Suprapubic skin (tissue), 4 donors: ENCODE measurements at places on chromosomes 12 and 14. TPM values are rescaled to one million over a fixed set of nuclear protein-coding genes. Genes with fewer than 3 reads are reported as not detected.

DNA sequence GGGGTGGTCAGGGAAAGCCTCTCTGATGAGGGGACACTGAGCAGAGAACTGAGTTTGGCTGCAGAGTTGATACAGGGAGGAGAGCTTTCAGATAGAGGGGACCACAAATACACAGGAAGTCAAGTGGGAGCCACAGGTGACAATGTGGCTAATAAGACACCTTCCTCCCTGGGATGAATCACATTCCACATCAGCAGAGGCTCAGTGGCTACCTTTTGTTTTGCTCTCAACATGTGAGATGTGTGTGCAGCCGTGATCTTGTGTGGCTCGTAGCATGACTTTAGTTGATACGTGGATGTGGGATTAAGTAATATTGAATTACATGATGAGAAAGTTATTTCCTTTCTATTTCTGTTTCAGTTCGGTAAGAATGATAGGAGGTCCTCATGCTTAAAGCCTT, 7.5 kb downstream of the CRADD start:
- no peak overlapping the region for H3K27ac ChIP-seq
- H3K4me3 ChIP-seq = no peak overlapping the region
- DNase-seq = no peak

DNA sequence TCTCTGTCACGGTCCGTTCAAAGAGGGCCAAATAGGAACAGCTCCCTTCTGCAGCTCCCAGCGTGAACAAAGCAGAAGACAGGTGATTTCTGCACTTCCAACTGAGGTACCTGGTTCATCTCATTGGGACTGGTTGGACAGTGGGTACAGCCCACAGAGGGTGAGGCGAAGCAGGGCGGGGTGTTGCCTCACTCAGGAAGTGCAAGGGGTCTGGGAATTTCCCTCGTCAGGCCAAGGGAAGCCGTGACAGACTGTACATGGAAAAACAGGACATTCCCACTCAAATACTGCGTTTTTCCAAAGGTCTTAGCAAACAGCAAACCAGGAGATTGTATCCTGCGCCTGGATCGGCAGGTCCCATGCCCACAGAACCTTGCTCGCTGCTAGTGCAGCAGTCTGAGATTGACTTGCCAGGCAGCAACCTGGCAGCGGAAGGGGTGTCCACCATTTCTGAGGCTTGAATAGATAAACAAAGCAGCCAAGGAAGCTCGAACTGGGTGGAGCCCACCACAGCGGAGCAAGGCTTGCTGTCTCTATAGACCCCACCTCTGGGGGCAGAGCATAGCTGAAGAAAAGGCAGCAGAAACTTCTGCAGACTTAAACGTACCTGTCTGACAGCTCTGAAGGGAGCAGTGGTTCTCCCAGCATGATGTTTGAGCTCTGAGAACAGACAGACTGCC, 22.7 kb downstream of the SLC38A1 start:
- no peaks in the 10 kb centered on the region for H3K4me1 ChIP-seq
- no peaks in the 10 kb centered on the region for H3K27me3 ChIP-seq
- no peak overlapping the region for H3K27ac ChIP-seq
- no peak for DNase-seq
- no peaks in the 10 kb centered on the region for H3K36me3 ChIP-seq

GRCh38 chr12:41944216-41944615, 200.5 kb downstream of the GXYLT1 start:
- H3K4me1 ChIP-seq = no peaks in the 10 kb centered on the region
- H3K27ac ChIP-seq = no peak overlapping the region
- H3K4me3 ChIP-seq = no peak overlapping the region
- peaks cover 4% of the 10 kb centered on the region for H3K27me3 ChIP-seq

DNA sequence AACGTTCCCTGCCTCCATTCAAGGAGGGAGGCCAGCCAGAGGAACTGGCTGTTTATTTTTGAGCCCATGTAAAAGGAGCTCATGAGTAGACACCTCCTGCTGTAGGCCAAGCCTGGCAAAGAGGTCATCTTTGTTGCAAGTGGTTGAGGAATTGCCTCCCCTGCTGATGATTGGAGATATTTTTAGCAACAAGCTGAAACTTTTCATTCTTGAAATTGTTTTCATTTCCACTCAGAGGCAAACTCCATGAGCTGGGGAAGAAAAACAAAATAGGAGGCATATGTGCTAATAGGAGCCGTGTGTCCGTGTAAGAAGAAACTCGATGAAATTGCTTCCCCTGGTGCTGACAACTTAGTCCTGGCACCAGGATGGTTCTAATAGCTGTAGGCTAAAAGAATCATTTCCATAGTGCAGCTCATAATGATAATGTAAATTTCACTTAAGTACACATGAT, 440.1 kb upstream of the FAR2 start:
- H3K27ac ChIP-seq = no peak overlapping the region
- DNase-seq = no peak
- H3K36me3 ChIP-seq = no peaks in the 10 kb centered on the region
- H3K27me3 ChIP-seq = no peaks in the 10 kb centered on the region
- no peak overlapping the region for H3K4me3 ChIP-seq

- no peaks in the 10 kb centered on the region for H3K27me3 ChIP-seq
- peaks cover 5% of the 10 kb centered on the region for H3K4me1 ChIP-seq
- DNase-seq = no peak
- H3K27ac ChIP-seq = no peak overlapping the region
- peaks cover 51% of the 10 kb centered on the region for H3K36me3 ChIP-seq
Measured at GRCh38 chr12:58870595-58870994, 49.7 kb downstream of the LRIG3 start.

DNA sequence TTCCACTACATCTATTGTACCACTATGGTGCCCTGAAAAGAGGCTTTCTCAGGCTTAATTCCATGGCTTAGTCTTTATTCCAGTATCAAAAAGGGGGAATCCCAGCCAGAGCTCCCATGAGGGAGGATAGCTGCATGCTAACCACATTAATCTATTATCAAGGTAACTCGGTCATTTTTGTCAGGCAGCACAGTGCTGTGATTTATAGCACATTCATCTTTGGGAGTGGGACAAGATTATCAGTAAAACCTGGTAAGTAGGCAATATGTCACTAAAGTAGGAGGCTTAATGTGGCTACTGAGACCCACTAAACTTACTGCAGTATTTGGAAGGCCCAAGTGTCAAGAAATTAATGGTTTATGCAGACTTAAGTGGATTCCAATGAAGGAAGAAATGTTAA, 58.9 kb downstream of the DAD1 start:
- H3K36me3 ChIP-seq = no peaks in the 10 kb centered on the region
- DNase-seq = no peak
- H3K27me3 ChIP-seq = no peaks in the 10 kb centered on the region
- no peak overlapping the region for H3K4me3 ChIP-seq

Gene NCAPD2
- 43.2 TPM for total RNA-seq

Gene FAR2
- total RNA-seq = 20.0 TPM

GRCh38 chr12:30696103-30696408, 387 bp upstream of the IPO8 start:
- no peaks in the 10 kb centered on the region for H3K27me3 ChIP-seq
- H3K4me1 ChIP-seq = peaks cover 40% of the 10 kb centered on the region
- peak overlapping the region; percentile 79 for H3K4me3 ChIP-seq
- no peak for DNase-seq
